ENCODE measurements at places on chromosomes 6 and 20.

DNA sequence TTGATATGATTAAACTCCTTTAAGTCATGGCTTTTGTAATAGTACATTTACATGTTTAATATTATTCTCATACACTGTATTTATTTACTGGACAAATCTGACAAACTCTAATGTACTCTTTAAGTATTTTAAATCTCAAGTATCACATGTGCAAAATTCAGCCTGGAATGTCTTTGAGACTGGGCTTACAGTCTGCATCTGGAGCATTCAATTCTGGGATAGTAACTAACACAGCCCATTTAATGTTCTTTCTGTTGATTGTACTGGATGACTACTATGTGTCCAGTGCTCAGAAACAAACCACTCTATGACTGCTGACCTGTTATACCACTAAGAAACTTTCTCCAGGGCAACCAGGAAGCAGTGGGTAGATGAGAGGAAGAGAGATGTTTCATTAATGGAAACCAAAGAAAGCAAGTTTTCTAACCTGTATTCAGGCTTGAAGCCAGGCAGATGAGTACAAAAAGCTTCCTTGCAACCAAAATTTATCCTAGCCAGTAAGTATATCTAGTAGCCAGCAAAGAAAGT lies 26.8 kb downstream of the FBXL4 start:
- DNase-seq, result no peak

DNA sequence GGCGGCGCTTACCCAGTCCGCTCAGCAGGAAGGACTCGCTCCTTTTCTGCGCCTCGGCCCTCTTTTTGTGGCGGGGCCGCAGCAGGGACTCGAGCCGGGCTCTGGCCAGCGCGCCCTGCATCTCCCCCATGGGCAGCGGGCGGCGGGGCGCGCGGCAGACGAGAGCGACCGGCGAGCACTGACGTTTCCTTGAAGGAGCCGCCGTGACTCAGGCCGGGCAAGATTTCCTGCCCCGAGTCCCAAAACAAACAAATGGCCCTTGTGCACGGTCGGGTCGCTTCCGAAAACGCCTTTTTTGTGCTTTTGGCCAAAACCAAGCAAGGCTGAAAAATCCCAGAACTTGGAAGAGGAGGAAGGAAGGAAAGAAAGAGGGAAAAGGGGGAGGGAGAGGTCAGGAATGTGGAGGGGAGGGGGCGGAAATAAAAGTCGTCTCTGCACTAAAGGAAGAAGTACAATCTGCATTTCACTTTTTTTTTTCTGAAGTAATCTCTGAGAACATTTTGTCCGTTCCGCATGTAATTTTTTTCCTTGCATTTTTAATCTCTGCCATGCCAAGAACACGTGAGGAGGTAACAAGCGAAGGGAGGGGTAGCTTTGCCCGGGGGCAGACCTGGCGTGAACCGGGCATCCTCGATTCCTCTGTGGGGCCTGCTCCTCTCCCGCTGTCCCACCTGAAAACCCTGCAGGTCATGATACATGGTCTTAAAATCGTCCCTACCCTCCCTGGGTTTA lies 123.3 kb upstream of the SLC2A12 start:
- peak; percentile 81 for DNase-seq

- DNase-seq, result no peak
These were observed 177.2 kb upstream of the ASCC3 start for GRCh38 chr6:101058296-101058695.

- no peak for DNase-seq
These were observed 21.9 kb upstream of the PNRC1 start for GRCh38 chr6:89058627-89059026.

GRCh38 chr6:156587751-156588301 lies 189.4 kb upstream of the ARID1B start:
- no peak for DNase-seq

DNA sequence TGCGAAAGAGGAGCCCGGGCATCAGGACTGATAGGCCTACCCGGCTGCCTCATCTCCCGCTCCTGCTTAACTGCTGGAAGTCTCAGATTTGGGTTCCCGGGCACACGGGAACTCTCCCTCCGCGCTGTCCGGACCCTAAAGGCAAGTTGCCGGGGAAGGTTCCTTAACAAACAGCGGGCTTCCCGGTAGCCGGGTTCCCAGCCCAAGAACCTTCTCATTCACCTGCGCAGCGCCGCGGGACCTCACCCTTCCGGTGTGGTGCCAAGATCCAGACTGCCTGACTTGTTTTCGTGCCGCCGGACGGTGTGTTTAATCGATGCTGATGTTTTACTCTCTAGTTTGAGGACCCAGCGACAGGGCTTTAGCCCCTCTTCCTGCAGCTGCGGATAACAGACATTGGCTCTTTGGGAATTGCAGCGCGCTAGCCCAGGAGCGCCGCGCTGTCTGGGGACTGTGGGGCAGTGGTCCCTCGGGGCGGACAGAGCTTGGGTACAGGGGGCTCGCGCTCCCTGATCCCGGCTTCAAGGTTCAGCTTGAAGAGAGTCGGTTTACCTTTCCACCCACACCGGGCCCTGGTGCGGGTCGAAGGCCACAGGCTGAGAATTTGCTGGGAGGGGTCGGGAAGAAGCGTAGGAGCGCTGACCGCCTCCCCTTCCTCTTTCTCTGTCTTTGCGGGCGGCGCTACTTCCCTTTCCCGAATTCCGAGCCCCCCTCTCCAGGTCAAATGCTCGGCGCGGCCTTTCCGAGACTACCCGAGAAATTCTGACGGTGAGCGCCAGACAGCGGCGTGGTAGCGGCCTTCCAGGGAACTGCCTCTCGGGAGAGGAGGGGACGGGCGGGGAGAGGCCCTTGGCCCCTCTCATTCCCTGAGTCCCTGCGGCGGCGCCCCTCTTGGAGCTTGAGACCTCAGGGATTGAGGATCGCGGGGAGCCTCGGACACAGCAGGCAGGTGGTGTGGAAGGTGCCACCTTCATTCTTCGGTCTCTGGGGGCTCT lies 17.2 kb downstream of the ABT1 start:
- DNase-seq, result no peak

DNA sequence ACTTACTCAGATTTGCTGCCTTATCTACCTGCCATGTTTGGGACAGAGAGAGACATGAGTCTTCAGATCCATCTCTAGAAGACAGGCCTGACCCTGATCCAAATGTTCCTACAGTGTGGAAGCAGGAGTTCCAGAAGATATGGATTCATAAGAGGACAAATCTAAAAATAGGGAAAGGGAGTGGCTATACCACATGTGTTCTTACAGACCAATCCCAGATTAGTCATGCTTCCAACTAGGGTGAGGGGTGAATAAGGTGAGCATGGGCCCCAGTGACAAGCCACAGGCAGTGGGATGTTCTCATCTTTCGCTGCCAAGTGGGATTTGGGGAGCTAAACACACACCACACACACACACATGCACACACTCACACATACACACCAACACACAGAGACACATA lies 670.7 kb upstream of the CITED2 start:
- DNase-seq, result peak; percentile 71

DNA sequence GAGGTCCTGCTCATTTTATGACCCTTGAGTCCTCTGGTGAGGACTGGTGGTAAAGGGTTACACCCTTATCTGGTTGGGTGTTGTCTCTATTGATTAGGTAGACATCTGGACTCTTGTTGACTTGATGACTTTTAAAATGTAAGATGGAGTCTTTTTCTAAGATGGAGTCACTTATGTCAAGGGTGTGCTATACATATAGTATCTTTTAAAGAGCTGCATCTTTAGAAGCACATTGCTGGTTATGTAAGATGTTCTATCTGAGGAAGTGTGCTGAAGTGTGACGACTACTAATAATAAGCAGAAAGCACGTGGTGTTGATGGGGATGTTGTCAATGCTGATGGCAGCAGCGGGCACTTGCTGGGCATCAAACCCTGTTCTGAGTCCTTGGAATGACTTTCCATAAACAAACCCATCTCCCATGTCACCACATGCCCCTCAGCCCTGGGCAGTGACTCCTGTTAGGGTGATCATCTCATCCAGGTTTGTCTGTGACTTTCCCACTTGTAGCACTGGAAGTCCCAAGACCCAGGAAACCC lies 229.6 kb downstream of the EYA2 start:
- DNase-seq, result no peak

GRCh38 chr20:14782731-14783130 lies 445.3 kb upstream of the FLRT3 start:
- DNase-seq, result no peak

GRCh38 chr20:598133-598850 lies 11.8 kb downstream of the TCF15 start:
- no peak for DNase-seq

- DNase-seq, result no peak
These were observed 13.8 kb downstream of the MMP24 start for GRCh38 chr20:35240083-35240810.

DNA sequence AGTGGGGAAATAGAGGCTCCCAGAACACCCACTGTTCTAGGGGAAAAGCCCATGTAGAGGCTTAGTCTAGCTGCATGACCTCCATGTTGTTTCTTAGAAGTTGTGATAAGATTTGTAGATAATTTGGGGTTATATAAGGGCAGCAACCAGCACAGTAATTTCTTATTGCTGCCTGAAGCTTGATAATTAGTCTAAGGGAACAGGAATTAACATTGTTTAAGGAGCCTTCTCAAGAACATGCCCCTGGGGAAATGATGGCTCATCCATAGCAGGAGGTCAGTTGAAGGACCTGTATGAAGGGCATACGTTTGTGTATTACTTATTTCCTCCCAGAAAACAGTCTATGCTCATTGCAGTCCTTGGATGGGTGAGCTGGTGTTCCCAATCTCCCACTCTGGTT lies 170.7 kb upstream of the SCGN start:
- no peak for DNase-seq

GRCh38 chr6:21128601-21129000 lies 464.9 kb upstream of the SOX4 start:
- no peak for DNase-seq

DNA sequence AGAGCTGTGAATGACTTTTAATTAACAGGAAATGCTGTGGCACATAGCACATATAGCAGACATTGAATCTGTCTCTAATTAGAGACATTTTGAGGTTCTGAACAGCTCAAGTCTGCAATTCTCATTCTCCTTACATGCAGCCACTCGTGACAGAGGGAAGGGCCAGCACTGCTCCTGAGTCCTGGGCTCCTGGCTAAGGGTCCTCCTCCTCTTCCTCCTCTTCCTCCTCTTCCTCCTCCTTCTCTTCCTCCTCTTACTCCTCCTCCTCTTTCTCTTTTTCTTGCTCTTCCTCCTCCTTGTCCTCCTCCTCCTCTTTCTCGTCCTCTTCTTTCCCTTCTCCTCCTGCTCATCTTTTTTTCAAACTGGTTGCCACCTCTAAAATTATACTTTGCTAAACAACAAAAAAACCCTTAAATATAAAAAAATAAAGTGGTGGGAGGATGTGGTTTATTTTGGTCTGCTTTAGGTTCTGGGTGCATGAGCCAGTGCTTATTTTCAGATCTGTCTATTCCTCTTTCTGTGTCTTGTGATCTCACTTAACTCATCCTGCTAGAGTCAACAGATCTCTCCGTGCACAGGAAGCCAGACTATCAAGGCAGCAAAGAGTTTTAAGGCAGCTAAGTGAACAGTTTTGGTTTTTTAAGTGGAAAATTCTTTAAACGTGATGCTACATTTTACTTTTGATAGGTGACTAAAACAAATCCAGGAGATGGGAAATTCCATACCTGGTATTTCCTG lies 159.3 kb downstream of the CD83 start:
- DNase-seq, result no peak

DNA sequence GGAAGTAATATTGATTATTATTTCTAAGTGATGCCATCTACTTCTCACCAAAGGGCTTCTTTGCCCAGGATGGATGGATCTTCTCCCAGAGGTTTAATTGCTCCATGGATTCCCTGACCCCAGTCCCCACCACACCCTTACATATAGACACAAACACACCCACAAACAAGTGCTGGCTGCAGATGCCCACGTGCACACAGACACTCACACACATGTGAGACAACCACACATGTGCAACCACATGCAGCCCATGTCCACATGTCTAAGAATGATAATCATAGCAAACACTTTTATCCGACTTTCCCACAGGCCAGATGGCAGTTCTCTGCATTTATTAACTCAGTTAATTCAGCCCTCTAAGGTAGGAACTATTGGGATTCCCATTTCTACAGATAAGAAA lies 44.2 kb downstream of the MAFB start:
- DNase-seq, result no peak

GRCh38 chr20:3245156-3245555 lies 6.2 kb upstream of the SLC4A11 start:
- no peak for DNase-seq

GRCh38 chr20:62025832-62026563 lies 39.7 kb downstream of the TAF4 start:
- peak; percentile 36 for DNase-seq

DNA sequence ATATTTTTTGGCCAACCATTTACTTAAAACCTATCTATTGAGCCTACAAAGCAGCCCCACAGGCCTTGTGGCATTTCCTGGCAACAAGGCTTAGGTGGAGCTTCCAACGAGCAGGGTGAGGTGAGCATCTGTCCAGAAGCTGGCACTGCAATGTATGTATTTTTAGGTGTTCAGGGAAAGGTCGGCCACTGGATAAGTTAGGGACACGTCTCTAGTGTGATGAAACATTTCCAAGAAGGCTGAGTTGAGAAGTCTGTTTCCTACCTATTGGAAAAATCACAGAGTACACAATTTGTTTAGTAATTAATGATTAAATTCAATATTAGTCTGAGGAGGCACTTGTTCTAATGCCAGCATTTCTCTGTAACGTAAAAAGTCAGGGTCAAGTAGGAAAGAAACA lies 17.8 kb upstream of the RCAN2 start:
- no peak for DNase-seq

DNA sequence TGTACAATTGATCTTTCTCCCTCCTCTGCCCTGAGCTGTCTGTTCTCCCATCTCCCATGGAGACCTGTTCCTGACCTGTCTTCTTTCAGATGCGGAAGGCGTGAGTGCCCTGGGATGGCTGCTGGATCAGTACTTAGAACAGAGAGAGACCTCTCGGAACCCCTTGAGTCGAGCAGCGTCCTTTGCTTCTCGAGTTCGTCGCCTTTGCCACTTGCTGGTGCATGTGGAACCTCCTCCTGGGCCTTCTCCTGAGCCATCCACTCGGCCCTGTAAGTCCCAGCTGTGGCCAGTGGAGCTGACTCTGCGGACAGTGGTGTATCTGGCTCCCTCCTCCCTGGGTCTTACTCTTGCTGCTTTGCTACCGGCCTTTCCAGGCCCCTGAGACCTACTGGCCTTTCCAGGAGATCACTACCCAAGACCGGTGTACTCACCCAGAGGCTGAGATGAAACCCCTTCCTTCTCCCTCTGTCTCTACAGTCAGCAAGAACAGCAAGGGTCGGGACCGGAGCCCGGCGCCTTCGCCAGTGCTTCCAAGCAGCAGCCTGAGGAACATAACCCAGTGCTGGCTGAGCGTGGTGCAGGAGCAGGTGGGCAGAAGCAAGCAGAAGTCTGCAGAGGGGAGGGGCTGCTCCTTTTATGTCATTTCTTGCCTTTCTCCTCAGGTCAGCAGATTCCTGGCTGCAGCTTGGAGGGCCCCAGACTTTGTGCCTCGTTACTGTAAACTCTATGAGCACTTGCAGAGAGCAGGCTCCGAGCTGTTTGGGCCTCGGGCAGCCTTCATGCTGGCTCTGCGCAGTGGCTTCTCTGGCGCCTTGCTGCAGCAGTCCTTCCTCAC lies 22.5 kb downstream of the CUL9 start:
- DNase-seq, result no peak

GRCh38 chr6:85360794-85361642 lies 88.9 kb upstream of the NT5E start:
- peak; percentile 98 for DNase-seq
